HCEC 1CT (cell line): ENCODE measurements at places on chromosomes 1 and 21.

GRCh38 chr21:33121715-33122475, 52.0 kb downstream of the OLIG1 start:
- DNase-seq = peak; percentile 22

GRCh38 chr1:204448344-204448964, 36.8 kb upstream of the PPP1R15B start:
- DNase-seq = no peak

- peak; percentile 91 for DNase-seq
Observed at GRCh38 chr1:201593200-201593921, 54.4 kb downstream of the NAV1 start.

DNA sequence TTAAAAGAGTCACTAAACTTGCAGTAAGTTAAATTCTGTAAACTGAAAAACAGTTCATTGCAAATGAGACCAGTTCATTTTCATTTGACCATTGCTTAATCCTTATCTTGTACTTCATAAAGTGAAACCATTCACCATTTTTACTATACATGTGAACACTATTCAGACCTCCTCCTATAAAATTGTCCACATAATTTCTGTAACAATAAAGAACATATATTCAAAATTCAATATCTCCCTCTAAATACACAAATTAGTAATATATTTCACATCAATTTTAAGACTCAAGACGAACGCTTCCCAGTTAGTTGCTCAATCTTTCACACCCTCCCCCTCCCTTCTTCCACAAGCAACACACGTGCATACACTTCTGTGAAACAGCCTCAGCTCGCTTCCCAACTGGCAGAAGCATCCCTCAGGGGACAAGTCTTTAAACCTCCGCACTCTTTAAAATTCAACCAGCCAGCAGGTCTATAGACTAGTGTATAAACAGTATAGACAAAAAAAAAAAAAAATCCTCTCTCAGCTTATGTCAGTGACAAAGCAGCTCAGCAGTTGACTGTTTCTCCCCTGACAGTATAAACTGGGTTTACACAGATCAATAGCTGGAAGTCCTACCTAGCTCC, 99.6 kb downstream of the DENND1B start:
- peak; percentile 4 for DNase-seq

- no peak for DNase-seq
Observed at GRCh38 chr1:99236756-99237155, 27.5 kb upstream of the PLPPR4 start.

DNA sequence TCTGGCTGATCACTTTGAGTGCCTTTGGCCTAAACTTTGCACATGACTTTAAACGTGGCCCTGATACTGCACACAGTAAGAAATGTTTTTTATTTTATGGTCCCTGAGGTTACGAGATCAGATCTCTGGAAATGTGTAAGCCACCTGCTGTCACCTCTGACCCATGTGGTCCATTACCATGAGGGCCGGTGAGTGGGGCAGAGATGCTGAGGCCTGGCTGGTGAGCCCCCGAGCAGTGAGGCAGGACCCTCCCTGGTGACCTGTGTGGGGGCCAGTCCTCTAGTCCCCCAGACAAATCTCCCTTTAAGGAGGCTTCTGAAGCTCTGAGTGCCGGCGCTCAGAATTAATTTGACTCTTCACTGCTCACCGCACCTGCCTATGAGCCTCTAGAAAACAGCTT, 12.4 kb downstream of the TFF3 start:
- DNase-seq = no peak

- DNase-seq = no peak
Observed at GRCh38 chr1:24418898-24419628, 3.5 kb downstream of the NIPAL3 start.

GRCh38 chr1:234684856-234685255, 74.9 kb upstream of the IRF2BP2 start:
- DNase-seq = no peak

- peak; percentile 84 for DNase-seq
Observed at GRCh38 chr1:236089046-236089773, 24.3 kb upstream of the NID1 start.

GRCh38 chr1:2126331-2127186, 68.0 kb downstream of the FAAP20 start:
- no peak for DNase-seq

DNA sequence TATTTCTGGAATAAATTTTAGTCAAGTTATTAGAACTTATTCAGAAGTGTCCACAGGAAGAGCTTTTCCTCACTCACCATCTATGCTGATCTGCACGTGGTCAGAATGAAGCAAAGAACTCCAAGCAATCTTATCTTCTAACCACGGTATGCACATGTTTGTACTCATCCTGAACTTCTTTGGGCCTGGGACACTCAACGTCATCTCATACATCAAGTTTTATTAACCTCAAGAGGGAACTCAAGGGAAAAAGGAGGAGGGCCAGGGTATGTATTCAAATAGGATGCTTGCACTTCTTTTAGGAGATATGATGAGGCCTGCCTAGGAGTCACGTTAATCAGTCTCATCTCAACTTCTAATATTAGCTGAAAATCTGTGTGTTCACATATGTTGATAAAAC, 142.5 kb downstream of the C1orf94 start:
- DNase-seq = no peak

DNA sequence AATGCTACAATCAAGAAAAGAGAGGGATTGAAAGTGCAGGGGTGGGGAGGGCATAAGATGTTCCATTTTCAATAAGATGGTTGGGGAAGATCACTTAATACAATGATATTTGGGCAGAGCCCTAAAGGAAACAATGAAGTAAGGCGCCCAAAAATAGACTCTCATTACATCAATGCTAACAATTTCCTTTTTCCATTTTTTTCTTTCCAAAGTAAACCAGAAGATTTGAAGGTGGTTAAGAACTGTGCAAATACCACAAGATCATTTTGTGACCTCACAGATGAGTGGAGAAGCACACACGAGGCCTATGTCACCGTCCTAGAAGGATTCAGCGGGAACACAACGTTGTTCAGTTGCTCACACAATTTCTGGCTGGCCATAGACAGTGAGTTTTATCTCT, 16.8 kb downstream of the IFNAR2 start:
- DNase-seq = no peak

DNA sequence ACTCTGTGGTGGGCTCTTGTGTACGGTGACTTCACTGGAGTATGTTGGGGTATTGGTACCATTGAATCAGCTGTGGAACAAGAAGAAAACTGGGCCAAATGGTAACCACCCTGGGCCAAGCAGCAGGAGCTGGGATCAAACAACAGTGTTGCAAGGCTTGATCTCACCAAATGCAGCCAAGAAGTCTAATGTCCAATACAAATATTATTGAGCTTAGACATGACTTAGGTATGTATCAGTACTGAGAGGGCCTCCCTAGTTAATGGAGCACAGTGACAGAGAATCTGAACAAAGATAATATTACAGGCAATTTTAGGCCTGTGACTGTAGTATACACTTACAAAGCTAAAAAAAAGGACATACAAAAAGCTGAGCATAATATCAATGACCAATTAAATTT, 604.8 kb downstream of the PLA2G4A start:
- peak; percentile 59 for DNase-seq

DNA sequence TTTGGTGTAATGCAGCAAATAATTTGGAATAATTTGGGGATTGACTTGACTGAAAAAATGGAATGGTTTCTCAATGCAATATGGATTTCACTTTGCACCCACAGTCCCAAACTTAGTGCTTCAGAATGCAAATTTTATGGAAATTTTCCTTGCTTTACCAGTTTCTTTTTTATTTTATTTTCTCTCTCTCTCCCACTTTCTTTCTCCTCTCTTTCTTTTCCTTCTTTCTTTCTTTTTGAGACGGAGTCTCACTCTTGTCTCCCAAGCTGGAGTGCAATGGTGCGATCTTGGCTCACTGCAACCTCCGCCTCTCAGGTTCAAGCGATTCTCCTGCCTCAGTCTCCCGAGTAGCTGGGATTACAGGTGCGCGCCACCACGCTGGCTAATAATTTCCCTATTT, 110.3 kb downstream of the KCNN3 start:
- no peak for DNase-seq

- DNase-seq = peak; percentile 93
Observed at GRCh38 chr1:200372095-200372884, 37.5 kb downstream of the ZNF281 start.

- DNase-seq = no peak
Observed at GRCh38 chr1:13945856-13946255, 245.9 kb downstream of the PRDM2 start.

- no peak for DNase-seq
Observed at GRCh38 chr1:231776010-231776756, 149.6 kb downstream of the DISC1 start.

DNA sequence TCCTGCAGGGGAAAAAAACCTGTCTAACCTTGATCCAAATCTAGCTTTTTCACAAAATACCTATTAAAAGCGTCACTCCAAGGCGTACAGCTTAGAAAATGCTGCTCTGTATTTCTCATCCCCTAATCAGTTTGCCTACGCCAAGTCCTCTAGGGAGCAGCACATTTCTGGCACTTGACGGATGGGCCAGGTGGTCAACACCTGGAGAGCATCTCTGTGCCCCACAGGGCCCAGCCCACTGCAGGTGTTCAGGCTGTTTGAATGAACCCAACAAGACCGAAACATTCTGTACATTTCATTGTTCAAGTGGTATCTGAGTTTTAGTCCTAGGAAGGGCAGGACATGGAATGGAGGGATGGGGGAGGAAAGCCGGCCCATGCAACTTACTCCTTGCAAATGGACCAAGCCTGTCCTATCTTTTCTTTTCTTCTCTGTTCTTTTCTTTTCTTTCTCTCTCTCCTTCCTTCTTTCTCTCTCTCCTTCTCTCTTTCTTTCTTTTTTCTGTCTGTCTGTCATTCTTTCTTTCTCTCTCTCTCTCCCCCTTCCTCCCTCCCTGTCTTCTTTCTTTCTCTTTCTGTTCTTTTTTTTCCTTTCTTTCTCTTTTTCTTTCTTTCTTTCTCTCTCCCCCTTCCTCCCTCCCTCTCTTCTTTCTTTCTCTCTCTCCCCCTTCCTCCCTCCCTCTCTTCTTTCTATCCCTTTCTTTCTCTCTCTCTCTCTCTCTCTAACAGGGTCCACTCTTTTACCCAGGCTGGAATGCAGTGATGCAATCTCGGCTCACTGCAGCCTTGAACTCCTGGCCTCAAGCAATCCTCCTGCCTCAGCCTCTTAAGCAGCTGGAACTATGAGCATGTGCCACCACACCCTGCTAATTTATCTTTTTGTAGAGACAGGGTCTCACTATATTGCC, 29.1 kb downstream of the IGFN1 start:
- no peak for DNase-seq

GRCh38 chr1:121417325-121417923, 232.6 kb downstream of the SRGAP2C start:
- DNase-seq = no peak

DNA sequence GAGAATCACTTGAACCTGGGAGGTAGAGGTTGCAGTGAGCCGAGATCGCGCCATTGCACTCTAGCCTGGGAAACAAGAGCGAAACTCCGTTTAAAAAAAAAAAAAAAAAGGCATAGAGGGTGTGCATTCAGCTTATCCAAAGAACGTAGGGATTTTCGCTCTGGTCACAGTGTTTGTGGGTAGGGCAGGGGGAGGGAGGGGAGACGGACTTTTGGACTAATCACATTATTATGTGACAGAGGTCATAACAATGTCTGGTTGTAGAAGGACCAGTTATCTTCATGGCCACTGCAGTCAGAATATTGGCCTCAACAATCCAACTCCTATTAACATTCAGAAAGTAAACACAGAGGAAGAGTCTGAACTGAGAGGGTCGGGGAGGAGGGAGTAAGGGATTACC, 25.7 kb downstream of the RHOU start:
- no peak for DNase-seq

DNA sequence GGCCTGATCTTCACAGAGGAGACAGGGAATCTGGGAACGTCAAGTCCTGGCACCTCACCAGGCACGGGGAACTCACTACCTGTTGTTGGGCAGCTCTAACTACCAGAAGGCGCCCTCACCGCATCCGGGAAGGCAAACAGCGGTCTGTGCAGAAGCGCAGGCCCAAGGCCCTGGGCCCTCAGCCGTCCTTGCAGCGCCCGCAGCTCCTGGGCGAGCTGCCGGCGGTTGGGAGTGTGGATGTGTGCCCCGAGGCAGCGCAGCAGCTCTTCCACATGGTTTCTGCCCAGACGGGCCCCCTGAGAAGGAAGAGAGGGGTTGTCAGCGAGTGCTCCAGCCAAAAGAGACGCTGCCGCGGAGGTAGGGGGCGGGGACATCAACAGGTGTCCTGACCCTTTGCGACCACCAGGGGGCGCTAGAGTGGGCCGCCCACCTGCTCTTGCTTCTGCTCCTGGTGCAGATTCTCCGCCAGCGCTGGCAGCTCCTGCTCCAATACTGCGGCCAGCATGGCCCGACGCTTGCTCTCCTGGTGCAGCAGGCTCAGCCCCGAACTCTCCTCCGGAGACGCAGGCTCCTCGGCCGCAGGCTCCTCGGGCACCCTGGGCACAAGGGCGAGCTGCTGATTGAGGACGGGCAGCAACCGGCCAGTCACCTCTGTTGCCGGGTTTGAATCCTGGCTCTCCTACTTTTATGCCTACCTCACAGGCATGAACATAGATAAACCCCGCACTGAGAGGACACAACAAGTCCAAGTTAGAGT, 9.3 kb downstream of the MAP3K6 start:
- DNase-seq = no peak

GRCh38 chr21:36803816-36804439, 105.0 kb downstream of the SIM2 start:
- no peak for DNase-seq

DNA sequence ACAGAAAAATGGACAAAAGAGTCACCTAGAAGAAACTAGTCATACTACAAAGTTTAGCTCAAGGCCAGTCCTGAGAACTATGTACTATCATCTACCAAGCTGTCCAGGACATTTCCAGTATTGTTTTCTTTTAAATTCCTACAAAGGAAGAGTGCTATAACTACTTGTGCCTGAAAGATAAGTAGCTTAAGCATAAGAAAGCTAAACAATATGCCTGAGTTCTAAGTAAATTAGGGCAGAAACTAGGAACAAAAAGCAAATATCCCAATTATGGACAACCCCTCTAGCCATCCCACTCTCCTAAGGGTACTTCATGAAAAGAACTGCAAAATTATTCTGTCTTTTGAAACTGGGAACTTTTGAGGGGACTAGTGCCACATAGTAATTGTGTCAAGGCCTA, 5.3 kb upstream of the RGS2 start:
- DNase-seq = no peak

- no peak for DNase-seq
Observed at GRCh38 chr1:55931081-55931940, 648.1 kb downstream of the PLPP3 start.

- no peak for DNase-seq
Observed at GRCh38 chr1:223617323-223618070, 48.0 kb downstream of the CAPN8 start.

- no peak for DNase-seq
Observed at GRCh38 chr1:178660461-178660860, 64.6 kb upstream of the RALGPS2 start.

DNA sequence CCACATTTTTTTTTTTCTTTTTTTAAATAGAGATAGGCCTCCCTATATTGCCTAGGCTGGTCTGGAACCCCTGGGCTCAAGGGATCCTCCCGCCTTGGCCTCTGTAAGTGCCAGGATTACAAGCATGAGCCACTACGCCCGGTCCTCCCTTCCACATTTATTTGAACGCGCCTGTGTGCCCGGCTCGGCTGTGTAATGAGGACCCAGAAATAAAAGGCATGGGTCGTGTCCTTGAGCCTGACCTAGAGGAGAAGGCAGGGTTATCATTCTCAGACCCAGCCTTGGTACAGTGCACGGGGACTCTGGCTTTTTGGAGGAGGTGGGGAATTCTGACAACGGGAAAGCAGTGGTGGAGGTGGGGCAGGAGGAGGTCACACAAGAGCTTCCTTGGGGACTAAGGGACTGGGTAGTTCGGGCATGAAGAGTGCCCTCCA, 841 bp downstream of the CENPF start:
- peak; percentile 22 for DNase-seq
